Tibial nerve (tissue), 4 donors: ENCODE measurements at places on chromosomes 4 and X. TPM values are rescaled to one million over a fixed set of nuclear protein-coding genes. Genes with fewer than 3 reads are reported as not detected.

DNA sequence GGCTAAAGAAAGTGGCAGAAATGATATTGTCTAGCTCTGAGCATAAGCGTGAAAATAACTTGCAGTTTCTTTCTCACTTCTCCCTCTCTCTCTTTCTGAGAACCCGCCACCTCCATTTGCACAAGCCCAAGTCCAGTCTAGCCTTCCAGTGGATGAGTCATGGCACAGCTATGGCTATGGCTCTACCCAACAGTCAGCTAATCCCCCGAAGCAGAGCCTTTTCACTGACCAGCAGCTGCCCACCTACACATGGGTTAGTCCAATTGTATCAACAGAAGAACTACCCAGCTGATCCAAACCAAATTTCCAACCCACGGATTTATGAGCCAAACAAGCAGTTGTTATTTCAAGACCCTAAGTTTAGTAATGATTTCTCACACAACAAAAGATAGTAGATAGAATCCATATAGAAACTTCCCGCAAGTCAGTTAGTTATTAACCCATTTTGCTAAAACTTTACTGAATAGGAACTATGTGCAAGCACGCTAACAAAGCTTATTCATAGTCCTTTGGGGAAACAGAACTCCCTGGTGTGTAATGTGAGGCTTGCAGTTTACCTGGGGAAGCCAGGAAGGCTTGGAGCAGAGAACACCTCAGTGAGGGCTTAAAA, 282.3 kb downstream of the INPP4B start:
- no peak for DNase-seq
- no peaks in the 10 kb centered on the region for H3K27me3 ChIP-seq
- no peaks in the 10 kb centered on the region for H3K4me1 ChIP-seq
- H3K27ac ChIP-seq: no peak overlapping the region
- no peaks in the 10 kb centered on the region for H3K36me3 ChIP-seq

DNA sequence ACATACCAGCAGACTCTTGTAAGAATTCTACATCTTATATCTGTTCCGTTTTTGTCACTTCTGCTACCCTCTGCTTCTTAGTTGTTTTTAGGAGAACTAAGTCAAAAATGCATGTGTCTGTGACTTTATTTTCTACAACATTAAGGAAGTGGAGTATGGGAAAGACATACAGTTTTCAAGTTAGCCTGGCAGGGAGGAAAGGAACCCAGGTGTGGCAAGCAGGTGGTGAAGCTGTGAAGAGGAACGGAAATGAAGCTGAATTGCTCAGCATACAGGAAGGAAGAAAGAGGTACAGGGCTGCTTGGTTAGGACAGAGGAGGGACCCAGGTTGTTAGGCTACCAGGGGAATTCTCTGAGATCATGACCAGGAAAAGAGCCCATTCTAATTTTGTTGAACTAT, 9.4 kb downstream of the GPRIN3 start:
- no peak overlapping the region for H3K27ac ChIP-seq
- H3K27me3 ChIP-seq: no peaks in the 10 kb centered on the region
- no peaks in the 10 kb centered on the region for H3K4me1 ChIP-seq
- no peak overlapping the region for H3K4me3 ChIP-seq

DNA sequence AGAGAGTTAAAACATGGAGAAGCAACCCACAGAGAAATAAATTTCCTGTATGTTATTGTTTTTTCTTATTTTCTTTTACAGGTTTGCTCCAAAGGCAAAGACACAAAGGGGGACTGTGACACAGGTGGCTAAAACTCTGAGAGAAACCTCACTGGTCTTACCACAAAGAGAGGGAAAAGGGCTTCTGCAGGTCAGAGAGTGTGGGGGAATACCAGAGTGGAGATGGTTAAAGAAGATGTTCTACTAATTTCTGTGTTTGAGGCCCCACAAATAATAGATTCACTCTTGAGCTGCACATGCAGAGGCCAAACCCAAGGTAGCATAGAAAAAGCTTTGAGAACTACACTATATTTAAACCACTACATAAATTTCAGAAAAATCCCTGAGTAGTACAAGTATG, 151.3 kb downstream of the GABRA3 start:
- DNase-seq: no peak
- no peak overlapping the region for H3K4me3 ChIP-seq
- H3K27ac ChIP-seq: no peak overlapping the region
- H3K27me3 ChIP-seq: no peaks in the 10 kb centered on the region
- no peaks in the 10 kb centered on the region for H3K36me3 ChIP-seq

GRCh38 chr4:102168580-102168979, 176.7 kb downstream of the SLC39A8 start:
- H3K4me1 ChIP-seq: no peaks in the 10 kb centered on the region
- no peaks in the 10 kb centered on the region for H3K27me3 ChIP-seq
- DNase-seq: no peak
- H3K36me3 ChIP-seq: no peaks in the 10 kb centered on the region
- H3K4me3 ChIP-seq: no peak overlapping the region

DNA sequence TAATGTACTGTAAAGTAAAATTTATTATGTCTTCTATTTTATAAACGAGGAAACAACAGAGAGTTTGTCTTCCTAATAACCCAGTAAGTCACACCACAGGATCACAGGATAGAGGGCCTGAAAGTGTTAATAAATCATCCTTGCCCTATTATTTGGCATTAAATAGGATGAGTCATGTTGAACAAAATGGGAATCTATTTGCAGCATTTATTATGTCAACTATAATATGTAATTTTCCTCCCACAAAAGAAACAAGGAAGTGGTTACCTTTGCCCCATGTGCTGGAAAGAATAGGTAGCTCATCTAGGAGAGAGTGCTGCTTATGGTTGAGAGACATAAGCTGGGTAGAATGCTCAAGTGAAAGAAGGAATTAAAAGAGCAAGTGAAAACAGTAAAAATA, 237.6 kb upstream of the NDST3 start:
- no peak overlapping the region for H3K4me3 ChIP-seq
- H3K27ac ChIP-seq: no peak overlapping the region
- H3K36me3 ChIP-seq: no peaks in the 10 kb centered on the region
- no peak for DNase-seq

- H3K27me3 ChIP-seq: no peaks in the 10 kb centered on the region
- no peaks in the 10 kb centered on the region for H3K4me1 ChIP-seq
- H3K27ac ChIP-seq: no peak overlapping the region
Measured at GRCh38 chr4:122453384-122453995, 3.0 kb downstream of the IL2 start.

The GLRA2 gene
- total RNA-seq: not detected
